ENCODE measurements at places on chromosomes 12 and 14.

GRCh38 chr12:1846421-1847405 lies 26.3 kb downstream of the LRTM2 start:
- DNase-seq, result no peak

- no peak for DNase-seq
Observed at GRCh38 chr14:54597795-54598443, 31.0 kb downstream of the SAMD4A start.

- DNase-seq, result no peak
Observed at GRCh38 chr14:58966997-58967396, 221.5 kb upstream of the DAAM1 start.

DNA sequence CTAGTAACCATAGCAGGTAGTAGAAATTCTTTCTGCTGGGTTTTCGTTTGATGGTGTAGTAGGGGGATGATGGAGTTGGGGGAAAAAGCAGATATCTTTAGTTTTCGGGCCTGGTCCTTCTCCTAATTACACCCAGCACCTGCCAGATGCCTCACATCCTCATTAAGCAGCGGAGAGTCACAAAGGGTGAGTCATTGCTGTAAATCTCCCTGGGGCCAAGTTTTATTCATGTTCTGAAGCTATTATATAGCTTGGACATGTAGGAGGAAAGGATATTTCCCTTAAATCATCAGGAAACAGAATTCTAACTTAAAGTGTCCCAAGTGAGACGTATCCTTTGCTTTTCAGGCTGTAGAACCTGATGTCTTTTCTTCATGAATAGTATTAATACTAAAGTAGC lies 4.9 kb upstream of the NECAP1 start:
- no peak for DNase-seq

DNA sequence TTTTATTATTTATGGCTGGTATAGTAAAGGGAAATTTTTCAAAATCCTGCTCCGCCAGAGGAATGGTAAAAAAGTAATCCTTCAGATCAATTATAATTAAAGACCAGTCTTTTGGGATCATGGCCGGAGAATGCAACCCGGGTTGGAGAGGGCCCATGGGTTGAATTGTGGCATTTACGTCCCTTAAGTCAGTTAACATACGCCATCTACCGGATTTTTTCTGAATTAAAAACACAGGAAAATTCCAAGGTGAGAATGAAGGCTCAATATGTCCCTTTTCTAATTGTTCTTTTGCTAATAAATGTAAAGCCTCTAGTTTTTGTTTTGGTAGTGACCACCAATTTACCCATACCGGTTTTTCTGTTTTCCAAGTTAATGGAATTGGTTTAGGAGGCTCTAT lies 602.8 kb downstream of the ALG10 start:
- DNase-seq, result no peak

DNA sequence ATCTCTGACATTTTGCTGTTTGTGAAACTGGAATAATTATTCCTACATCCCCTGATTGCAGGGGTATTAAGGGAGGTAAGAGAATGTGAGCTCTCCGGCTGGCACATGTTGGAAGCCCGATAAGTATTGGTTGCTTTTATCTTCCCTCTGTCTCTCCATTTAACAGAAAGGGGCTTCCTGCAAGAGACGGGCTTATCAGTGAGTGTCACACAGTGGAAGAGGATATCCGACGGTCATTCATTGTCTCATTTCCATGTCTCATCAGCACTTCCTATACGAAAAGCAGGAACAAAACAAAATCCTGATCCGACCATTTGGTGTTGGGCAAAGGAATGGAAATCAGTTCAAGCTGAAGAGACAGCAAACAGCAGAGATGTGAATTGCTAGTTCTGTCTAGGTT lies 10.7 kb downstream of the DYRK4 start:
- no peak for DNase-seq

- no peak for DNase-seq
Observed at GRCh38 chr12:20525064-20525610, 156.8 kb downstream of the PDE3A start.

DNA sequence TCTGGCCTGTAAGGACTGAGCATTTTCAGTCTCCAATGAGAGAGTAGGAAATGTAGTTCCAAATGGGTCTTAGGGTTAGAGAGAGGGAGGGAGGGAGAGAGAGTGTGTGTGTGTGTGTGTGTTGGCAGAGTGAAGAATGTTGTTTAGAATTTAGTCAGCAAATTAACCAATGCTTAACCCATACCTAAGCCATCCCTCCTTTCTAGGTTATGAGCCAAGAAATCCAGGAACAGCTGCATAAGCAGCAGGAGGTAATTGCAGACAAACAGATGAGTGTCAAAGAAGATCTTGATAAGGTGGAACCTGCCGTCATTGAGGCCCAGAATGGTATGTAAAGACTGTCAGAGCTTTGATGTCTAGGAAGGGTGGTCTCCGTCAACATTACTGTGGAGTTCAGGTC lies 56.9 kb downstream of the HSP90AA1 start:
- DNase-seq, result peak; percentile 67

DNA sequence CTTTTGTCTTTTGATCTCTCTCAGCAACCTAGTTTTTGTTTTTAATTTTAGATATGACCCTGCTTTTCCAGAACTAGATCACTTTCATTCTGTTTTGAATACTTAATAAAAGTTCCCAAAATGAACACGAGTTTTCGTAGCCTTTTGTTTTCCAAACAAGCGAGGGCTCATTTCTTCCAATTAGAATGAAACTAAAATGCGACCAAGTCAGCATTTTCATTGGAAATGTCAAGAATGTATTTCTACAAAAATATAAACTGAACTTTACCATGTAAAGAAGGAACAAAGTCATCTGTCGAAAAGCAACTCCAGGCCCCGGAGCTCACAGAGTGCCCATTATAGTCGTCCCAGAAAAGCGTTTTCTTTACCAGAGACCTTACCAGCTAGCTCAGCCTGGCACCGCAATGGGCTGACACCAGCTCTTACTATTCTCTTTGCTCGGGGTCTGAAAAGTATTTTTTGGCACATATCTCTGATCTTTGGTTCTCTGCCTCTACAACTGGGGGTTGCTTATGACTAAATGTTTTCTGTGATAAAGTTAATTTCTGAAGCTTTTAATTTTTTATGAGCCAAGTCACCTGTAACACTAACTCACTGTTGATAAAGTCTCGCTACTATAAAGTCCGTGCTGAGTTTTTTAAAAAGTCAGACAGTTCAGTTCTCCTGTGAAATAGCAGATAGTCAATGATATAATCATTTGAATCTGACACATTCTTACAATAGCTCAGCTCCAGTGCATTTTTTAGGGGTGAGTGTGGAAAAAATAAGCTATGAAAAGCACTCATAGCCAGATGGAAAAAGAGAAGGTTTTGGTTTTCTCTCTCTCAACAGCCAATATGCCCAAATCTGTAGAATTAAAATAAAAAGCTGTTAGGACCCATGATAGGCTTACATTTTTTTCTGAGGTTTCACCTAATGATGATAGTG lies 43.4 kb downstream of the SAMD4A start:
- no peak for DNase-seq

- no peak for DNase-seq
Observed at GRCh38 chr14:55370883-55371455, 40.7 kb downstream of the ATG14 start.
